NCI-H1092 treated with DMSO at 0.1 percent for 48 hours (cell line): ENCODE measurements at places on chromosomes 4 and X.

GRCh38 chr4:7294176-7294756, 101.9 kb downstream of the SORCS2 start:
- no peak for DNase-seq

DNA sequence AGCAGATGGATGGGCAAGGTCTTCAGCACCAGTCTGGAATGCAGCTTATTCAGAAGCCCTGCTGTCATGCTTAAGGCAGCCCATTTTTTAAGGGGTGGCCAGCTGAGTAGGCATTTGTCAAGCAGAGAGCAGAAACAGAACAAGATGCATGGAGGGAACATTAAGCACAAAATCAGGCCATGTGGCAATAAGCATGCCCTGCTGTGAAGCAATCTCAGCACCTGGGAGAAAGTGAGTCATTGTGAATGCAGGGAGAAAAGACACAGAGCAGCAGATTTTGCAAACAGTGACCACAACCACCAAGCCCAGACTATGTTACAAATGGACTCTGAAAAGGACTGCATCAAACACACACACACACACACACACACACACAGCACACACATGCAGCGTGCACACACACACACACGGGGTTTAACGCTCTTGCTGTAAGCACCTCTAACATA, 94.1 kb upstream of the GALNT7 start:
- DNase-seq: no peak

DNA sequence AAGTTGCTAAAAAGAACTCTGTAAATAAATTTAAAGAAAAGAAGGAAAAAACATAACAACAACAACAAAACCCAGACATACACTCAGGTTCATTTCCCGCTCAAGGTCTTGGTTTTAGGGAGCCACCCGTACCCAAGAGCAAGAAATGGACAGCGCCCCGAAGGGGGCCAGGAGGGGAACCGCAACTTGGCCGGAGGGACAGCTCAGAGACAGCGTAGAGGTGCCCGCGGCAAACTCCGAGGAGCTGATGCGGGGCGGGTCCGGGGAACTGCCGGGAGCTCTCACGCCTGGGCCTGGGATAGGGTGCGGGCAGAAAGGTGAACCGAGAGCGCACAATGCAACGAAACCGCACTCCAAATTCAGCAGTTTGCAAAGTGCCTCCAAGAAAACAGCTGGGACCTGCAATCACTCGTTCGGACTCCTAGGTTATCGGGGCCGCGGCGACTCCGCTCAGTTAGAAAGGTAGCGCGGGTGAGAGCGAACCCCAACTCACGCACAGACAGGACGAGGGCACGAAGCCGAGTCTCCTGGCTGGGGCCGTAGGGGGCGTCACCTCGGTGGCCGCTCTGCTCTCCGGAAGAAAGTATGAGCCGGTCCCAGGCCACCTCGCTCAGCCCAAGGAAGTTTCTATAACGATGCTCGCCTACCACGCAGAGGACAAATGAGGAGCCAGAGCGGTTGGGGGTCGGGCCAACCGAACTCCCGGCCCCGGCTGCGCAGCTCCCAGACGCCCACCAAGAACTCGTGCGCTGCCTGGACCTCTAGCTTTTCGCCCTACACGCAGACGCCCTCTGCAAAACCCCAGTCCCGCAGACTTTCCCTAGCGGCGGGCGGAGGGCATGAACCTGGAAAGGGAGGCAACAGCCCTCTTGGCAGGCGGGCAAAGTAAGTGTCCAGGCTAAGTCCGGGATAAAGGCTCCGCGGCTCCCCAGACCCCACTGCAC, 1.4 kb downstream of the NDNF start:
- no peak for DNase-seq

GRCh38 chrX:724256-724655, 93.7 kb downstream of the SHOX start:
- no peak for DNase-seq

GRCh38 chr4:82467471-82467870, 37.1 kb downstream of the ENOPH1 start:
- no peak for DNase-seq

DNA sequence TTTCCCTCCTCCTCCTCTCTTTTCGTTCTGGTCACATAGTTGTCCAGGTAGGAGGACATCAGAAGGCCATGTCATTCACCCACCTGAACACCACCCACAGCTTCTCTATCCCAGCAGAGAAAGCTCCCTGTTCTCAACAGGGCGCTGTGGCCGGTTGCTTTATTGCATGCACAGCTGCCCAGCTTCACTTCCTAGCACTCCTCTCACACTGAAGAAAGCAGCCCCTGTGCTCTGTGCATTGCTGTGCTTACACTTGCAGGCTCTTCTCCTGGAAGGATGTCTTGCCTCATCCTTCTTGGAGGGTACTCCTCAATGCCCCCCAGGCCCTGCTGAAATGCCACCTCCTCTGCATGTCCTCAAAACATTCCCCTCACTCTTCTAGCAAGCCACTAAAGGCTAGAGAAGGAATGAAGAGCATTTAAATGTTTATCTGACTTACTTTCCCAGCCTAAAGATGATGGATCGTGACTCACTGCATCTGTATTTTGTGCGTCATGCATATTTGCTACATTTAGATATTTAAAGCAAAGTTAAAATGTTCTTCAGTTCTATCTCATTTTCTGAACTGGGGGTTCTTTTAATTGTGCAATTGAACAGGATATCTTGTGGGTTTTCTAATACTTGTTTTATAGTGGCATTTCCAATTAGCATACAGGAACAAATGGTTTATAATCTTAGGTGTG, 186.4 kb upstream of the PUDP start:
- no peak for DNase-seq

- DNase-seq: no peak
These were observed 35.1 kb downstream of the SH3KBP1 start for GRCh38 chrX:19852014-19853005.

GRCh38 chr4:10584042-10584441, 100.5 kb downstream of the CLNK start:
- no peak for DNase-seq

DNA sequence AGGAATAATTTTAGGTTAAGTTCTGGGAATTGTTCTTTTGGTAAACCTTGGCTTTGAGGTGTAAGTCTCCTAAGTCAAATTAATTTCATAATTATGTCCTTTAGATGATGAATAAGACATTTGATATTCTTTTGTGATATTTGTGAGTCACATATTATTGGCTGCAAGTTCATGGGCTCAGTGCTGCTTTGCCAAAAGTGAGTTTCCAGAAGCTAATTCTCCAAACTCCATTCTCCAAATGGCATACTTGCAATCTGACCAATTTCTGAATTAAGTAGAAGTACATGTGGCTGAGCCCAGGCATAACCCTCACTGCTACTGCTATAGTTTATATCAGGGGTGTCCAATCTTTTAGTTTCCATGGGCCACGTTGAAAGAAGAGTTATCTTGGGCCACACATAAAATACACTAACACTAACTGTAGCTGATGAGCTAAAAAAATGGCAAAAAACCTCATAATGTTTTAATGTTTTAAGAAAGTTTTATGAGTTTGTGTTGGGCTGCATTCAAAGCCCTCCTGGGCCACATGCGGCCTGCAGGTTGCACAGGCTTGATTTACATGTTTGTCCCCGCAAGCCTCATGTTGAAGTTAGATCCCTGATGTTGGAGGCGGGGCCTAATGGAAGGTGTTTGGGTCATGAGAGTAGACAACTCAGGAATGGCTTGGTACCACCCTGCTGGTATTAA, 196.1 kb downstream of the ZNF330 start:
- DNase-seq: no peak

GRCh38 chr4:145694929-145695328, 15.0 kb downstream of the C4orf51 start:
- no peak for DNase-seq

DNA sequence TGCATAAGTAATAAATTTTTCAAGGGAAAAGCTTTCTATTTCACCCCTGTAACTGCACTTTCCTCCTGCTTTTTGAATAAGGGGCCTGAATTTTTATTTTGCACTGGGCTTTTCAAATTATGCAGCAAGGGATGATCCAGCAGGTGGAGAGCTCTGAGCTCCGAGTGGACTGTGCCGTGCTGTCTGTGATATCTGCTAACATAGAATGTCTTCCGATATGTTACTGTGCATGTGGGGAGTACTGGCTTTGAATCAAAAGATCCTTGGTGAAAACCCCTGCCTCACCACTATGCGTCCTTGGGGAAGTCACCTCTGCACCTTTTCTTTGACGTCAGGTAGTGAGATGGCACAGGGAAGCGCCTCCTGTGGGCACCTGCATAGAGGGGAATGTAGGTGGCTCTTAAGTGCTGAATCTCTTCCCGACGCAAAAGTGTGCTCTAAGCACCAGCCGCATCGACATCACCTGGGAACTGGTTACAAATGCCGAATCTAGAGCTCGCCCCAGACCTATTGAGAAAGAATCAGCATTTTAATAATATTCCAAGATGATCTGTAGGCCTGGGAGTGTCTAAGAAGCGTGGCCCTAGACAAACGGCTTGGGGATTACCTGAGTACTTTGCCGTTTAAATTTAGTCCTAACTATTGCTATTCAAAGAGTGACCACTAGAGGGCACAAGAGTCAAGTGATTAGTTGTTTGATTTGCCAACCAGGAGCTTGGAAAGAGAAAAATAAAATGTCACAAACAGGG, 19.2 kb upstream of the WFS1 start:
- peak; percentile 77 for DNase-seq

DNA sequence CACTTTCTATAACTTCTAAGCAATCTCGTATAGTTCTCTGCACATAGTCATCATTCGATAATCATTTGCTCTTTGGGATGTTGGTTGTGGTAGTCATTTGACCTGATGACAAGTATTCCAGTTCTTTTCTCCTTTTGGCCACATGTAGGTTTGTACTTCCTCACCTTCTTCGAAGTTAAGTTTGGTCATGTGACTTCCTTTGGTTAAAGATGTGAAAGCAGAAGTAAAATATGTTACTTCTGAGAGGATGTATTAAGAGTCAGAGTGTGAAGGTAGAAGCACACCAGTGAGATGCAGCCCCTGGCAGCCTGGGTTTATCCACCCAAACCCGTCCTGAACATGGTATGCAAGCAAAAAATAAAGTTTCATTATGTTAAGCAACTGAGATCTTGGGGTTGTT, 48.9 kb upstream of the ZNF518B start:
- DNase-seq: no peak

DNA sequence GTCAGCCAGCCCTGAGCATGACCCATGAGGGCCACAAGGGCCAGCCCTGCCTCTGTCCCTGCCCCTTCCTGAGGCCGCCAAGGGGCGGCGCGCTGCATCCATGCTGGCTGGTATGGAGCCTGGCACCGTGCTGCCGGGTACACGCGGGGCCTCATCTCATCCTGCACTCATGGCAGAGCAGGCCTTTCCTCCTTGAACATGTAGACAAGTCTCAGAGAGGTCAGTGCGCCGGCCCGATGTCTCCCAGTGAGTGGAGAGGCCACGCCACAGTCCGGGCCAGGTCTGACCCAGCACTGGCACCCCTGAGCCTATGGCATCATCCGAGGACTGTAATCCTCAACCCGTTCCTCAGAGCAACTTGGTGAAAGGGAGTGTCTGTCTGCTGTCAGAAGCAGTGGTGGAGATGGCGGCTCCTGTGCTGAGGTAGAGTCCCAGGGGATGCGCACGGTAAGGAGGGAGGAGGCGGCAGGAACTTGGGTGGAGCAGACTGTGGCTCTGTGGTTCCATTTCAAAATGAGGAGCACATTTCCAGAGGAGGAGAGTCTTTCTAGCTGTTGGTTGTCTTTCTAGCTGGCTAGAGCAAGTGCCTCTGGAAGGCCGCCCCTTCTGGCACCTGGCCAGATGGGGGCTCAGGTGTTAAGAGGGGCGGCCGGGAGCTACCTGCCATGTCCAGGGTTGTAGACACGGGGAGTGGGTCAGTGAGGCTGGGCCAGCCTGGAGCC, 32.8 kb downstream of the TRMT44 start:
- DNase-seq: no peak

- no peak for DNase-seq
These were observed 872.5 kb upstream of the SLIT2 start for GRCh38 chr4:19379191-19379708.

- no peak for DNase-seq
These were observed 197.2 kb downstream of the CBR4 start for GRCh38 chr4:168812806-168813205.

DNA sequence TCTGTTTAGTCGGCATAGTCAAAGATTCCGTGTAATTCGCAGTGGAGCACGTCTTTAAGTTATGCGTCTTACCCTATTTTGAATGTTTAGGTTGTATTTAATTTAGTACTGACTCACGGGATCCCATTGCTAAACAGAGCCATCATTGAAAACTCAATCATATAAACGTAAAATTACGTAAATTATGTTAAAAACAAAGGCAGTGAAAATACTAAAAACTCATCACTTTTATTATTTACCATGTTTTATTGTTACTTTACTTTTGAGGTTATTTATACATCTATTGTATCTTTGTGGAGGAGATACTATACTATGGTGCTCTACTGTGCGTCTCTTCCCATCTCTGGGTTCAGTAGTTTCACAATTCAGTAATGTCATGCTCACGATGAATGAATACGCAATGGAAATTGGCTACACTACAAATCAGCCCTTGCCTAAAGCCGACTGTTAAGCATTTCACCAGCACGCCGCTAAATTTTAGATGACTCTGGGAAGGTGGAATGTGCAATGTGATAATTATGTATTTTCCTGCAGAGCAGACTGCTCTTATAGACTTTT, 944 bp downstream of the FUNDC2 start:
- DNase-seq: peak; percentile 57

GRCh38 chr4:90528551-90528950, 401.4 kb downstream of the CCSER1 start:
- DNase-seq: no peak

GRCh38 chr4:139859876-139860275, 194.3 kb downstream of the MGST2 start:
- no peak for DNase-seq

DNA sequence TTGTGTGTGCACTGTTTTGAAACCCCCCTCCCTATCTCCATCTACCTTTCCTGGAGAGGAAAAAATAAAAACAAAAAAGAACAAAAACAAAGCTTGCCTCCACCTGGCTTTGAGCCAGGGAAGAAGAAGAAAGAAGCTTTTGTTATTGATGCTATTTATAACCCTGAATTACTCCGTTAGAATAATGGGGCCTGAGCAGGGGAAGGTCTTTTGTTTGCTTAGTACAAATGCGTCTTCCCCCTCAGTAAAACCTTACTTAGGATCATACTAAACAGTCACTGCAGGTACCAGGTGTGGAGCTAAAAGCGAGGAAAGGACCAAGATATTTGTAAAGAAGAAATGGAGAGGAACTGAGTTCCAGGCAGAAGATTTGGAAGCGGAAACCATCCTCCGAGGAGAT, 352.1 kb downstream of the KCNIP4 start:
- no peak for DNase-seq

DNA sequence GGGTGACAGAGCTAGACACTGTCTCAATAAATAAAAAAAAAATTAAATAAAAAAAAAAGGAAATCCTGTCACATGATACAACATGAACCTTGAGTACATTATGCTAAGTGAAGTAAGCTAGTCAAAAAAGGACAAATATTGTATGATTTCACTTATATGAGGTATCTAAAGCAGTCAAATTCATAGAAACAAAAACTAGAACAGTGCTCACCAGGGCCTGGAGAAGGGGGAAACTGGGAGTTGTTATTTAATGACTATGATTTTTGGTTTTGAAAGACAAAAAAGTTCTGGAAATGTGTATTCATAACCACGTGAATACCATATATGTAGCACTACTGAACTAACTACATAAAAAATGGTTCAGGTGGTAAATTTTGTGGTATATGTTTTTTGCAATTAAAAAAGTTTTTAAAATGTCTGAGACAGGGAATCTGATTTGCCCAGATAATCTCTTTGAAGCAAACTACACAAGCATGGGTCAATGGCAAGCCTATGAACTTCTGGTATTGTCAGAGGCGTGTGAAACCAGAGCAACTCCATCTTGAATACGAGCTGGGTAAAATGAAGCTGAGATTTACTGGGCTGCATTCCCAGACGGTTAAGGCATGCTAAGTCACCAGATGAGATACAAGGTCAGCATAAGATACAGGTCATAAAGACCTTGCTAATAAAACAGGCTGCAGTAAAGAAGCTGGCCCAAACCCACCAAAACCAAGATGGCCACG, 42.3 kb downstream of the ANAPC10 start:
- DNase-seq: no peak
